CD8-positive, alpha-beta memory T cell (primary cell): ENCODE measurements at places on chromosomes 2 and 18.

GRCh38 chr2:37614061-37614738 is 57.2 kb downstream of the CDC42EP3 start:
- no peak for DNase-seq

DNA sequence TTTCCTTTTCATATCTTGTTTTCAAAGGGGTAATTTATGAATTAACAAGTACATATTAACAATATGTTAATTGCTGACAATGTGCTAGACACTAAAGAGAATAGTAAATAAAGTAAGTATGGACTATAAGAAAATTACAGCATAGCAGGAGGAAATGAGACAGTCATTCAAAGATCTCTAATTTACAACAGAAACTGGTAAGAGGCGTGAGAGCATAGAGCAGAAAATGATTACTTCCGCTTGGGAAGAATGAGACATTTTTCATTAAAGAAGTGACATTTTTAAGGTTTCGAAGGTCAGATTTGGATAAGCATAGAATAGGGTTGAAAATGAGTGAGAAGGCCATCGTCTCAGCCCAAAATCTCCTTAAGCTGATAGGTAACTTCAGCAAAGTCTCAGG is 184.4 kb upstream of the SESTD1 start:
- DNase-seq = no peak

- DNase-seq = no peak
Measured at GRCh38 chr2:187988348-187988747, 303.3 kb upstream of the GULP1 start.

DNA sequence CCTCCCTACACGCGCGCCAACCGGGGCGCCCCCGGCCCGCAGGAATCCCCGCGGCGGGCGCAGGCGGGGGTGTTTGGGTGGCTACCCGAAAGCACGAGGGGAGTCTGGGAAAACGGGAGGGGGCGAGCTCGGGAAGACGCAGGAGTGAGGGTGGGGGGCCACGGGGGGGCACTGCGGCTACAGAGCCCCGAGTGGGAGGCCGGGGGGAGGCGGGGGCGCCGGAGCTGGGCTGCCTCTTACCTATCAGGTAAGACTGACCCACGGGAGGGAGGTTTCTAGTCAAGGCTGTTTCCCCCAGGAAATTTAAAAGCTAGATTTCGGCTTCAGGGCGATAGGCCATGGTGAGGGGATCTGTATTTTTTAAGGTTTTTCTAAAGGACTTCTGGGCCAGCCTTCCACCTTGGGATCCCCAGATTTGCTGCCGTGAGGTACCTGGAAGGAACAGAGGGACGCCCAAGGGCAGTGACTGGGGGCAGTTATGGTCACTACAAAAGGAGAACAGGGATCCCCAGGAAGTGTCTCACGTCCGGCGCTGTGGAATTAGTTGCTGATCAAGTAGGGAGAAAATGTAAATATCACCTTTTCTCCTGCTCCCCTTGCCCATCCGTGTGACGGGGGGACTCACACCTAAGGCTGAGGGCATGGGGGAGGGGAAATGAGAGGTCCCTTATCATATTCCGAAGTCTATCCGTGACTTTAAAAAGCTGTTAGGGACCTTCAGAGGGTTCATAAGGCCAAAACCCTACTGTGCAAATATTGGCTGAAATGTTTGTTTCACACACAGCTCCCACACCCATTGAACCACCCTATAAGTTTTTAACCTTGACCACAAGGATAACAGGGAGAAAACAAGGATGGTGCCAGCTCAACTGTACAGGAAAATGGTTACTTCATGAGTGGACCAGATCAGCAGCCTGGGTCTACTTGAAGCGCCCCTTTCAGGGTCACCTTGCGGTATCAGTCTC is 638 bp upstream of the IRS1 start:
- DNase-seq = no peak

DNA sequence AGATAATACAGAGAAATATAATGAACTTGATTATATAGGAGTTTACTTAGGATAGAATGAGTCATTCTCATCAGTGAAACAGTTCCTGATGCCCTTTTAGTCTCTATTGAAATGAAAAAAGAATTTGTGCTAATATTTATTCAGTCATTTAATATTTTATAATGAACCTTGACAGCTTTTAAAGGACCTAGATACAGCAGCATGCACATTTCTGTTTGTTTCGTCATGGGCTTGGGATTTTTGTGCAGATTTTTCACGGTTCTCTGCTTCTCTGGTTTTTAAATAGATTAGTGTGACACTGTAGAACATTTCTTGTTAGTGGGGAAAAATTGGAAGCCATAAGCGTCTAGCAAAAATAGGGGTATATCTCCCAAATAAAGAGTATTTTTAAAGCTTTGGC is 60.7 kb downstream of the NABP1 start:
- DNase-seq = no peak

DNA sequence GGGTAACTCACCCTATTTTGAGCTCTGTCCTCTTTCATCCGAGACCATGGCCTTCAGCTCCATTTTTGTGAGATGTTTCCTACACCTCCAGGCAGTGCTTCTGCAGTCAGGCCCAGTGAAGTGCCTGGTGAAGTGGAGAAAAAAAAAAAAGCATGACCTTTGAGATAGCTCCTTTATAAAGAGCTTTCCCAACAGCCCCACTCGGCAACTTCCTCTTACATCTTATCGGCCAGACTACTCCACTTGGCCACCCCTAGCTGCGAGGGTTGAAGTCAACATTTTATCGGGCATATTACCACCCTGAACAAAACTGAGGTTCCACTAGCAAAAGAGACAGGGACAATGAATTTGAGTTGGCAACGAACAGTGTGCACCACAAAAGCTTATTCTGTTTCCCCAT is 124.8 kb upstream of the RNF152 start:
- DNase-seq = no peak

DNA sequence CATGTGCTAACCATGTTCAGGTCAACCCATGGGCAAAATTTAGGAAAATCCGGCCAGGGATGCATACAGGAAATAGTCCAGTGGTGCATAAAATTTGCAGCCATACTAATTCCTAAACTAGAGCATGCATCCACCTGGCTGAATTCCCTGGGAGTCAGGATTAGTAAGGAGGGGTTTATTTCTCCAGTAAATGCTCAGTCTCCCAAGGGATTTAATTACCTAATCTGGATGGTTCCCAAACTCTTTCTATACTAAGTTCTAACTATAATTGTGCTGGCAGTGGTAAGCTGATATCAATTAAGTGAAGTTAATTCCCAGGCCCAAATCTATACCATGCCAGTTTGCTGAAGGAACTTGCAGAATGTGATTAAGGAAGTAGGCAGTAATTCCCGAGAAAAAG is 26.2 kb upstream of the EVA1A start:
- no peak for DNase-seq

DNA sequence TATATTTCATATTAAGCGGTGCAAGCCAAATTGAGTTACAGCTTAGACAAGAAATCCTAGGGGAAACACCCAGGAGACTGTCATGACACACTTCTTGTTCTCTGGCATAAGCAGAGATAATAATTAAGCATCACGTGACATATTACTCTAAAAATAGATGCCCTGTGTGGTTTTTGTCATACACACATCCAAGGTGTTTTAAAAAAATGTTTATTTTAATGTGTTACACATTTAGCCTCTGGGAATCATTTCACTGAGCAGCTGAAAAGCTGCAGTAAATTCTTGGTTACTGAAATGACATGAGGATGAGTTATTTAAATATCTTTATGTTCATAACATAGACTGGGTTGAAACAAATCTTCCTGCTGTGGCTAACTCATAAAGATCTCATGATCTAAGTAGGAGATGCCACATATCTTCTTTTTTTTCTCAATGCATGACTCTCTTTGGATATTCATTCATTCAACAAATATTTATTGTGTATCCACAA is 38.0 kb upstream of the ERMN start:
- no peak for DNase-seq

GRCh38 chr18:70243131-70243929 is 37.8 kb upstream of the RTTN start:
- no peak for DNase-seq

DNA sequence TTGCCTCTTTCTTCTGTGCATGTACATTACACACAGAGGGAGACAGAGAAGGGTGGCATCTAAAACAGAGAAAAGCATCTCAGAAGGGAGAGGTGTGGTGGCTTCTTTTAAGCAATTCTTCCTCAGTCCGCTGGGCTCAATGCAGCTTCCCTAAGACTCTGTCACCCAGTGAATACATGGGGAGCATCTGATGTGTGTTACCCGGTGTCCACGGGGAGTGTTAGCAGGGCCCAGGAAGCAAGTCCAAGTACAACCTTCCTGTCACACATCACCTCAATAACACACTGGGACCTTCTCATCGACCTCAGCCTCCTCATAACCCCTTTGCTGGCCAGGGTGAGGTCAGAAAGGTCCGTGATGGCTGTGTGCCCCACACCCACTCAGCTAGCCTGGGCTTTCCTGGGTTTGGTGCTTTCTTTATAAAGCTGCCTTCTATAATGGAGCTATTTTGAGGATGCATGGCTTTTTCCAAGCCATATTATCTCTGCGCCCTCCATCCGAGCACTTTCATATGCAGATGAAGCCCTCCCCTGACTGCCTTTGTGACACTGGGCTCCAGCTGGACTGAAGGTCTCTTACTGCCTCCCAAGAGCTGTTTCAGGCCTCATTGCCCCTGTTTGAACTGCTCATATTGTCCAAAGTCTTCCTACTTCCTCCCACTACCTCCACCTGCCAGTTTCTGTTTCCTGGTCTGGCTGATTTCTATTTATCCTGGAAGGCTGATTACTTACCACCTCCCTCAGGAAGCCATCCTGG is 21.4 kb downstream of the TNFRSF11A start:
- DNase-seq = no peak

GRCh38 chr2:220043990-220044335 is 416.5 kb downstream of the SLC4A3 start:
- no peak for DNase-seq

- no peak for DNase-seq
Measured at GRCh38 chr2:39492095-39492590, 55.1 kb upstream of the MAP4K3 start.

DNA sequence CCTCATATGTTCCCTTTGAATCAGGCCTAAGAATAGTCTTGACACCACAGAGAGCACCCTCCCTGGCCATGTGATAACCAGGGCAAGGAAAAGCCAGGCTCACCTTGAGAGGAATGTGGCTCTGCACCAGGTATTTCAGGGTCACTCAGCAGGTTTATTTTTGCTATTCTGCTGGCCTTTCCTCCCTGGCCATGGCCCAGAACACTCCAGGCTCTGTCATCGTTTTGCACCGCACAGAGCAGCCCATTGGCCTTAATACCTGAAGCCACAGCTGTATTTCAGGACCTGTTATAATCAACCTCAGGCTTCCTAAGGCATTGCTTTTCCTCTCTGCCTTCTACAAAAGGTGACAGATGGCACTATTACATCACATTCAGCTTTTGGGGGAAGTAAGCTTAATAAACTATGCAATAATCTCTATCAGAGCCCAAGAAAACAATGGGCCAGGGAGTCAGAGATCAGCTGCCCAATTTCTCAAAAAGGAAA is 668.3 kb downstream of the IRS1 start:
- DNase-seq = no peak

GRCh38 chr2:109272461-109272860 is 143.5 kb downstream of the SH3RF3 start:
- DNase-seq = no peak

GRCh38 chr2:148876595-148877402 is 1.8 kb downstream of the KIF5C start:
- peak; percentile 58 for DNase-seq

DNA sequence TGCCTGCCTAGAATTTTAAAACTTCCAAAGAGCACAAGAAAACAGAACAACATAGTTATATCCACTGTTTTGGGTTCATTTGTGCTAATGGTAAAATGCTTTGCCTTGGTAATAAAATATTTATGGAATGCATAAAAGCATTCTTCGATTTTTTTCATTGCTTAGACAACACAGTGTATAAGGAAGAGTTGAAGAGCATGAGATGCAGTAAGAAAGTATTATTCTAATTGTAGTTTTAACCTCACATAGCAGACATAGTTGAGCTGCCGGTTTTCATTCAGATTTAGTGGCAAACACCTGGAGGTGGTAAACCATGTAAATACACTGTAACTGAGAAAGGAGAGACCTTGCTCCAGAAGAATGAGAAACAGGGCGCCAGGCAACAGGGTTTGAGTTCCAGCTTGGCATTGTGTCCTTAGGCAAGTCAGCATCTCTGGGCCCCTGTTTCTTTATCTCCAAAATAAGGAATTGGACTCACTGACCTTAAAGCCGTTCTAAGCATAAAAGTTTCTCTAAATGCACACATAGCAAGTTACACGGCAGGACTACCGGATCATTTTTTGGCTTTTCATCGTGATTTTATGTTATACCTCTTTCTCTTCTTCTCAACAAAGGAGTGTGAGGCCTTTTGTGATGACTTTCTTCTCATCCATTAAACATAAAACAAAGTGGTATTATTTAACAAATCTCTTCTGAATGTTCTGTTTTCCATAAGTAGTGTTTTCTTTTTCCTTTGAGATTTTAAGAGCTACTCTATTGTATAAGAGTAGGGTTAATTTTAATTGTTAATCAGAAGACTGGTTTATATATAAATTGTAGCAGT is 7.9 kb downstream of the UGP2 start:
- DNase-seq = no peak

DNA sequence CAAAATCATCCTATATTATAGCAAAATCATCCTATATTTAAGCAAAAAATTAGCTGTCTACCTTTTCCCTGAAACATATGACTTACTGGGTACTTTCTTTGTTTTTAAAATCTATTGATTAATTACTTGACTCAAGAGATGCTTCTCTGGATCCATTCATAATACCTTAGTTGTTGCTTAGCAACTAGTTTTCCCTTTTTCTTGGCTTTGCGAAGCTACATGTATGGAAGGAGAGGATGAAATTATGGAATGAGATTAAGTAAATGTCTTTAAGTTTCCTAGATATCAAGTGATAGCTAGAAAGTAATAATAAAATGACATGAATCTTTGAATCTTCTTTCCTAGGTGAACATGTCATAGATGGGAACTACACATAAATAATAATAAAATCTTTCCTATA is 1033.2 kb upstream of the FAM98A start:
- no peak for DNase-seq

DNA sequence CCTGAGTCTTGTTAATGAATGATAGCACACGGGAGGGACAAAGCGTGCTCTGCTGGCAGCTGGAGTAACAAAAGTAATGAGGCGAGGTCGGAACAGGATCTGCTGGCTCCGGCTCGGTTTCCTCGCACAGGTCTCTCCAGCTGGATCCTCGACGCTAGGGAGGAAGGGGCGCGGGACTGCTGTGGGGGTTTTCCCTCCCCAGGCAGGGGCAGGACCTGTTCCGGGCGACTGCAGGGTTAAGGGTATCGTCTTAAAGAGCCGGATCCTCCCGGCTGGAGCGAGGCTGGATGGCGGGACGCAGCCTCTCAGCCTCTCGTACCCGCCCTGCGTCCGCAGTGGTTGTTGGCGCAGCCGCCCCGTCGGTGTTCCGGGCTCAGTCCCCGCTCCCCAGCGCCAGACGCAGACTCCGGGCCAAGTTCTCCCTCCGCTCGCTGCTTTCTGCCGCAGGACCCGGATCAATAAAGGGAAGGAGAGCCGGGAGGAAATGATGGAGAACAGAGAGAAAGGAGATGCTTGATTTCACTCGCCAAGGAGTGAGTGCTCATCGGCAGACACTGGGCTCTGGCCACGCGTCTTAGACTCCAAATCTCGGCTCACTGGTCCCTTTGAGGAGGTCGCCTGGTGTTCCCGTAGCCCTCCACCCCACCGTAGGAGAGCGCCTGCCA is 1.1 kb upstream of the LIPG start:
- DNase-seq = no peak

- no peak for DNase-seq
Measured at GRCh38 chr18:56562479-56562878, 75.9 kb downstream of the TXNL1 start.
